ENCODE measurements at places on chromosomes 5 and 9.
A peak's percentile ranks its signal among the peaks of the same experiment; 100 is the strongest.

- peak; percentile 34 for DNase-seq
Observed at GRCh38 chr5:140351609-140352334, 5.4 kb upstream of the HBEGF start.

GRCh38 chr5:43891112-43891511, 288.1 kb downstream of the NNT start:
- DNase-seq = no peak

DNA sequence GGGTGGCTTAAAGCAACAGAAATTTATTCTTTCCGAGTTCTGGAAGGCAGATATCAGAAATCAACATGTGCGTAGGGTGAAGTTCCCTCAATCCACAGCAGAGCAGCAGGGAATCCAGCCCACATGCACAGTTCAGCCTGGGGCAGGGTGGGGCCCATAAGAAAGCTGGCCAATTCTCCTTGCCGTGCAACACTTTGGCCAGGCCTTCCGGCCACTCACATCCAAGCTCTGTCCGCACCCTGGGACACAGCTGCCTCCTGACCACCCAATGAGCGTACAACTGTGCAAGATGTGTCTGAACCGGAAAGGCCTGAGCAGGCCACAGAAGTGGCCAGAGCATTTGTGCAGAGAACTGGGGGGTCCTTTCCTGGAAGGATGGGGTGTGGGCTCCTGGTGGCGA, 274.9 kb downstream of the GADD45G start:
- no peak for DNase-seq

GRCh38 chr5:77394064-77394715, 97.9 kb downstream of the WDR41 start:
- DNase-seq = no peak

- peak; percentile 68 for DNase-seq
Observed at GRCh38 chr9:31394015-31394473, 990.4 kb upstream of the ACO1 start.

DNA sequence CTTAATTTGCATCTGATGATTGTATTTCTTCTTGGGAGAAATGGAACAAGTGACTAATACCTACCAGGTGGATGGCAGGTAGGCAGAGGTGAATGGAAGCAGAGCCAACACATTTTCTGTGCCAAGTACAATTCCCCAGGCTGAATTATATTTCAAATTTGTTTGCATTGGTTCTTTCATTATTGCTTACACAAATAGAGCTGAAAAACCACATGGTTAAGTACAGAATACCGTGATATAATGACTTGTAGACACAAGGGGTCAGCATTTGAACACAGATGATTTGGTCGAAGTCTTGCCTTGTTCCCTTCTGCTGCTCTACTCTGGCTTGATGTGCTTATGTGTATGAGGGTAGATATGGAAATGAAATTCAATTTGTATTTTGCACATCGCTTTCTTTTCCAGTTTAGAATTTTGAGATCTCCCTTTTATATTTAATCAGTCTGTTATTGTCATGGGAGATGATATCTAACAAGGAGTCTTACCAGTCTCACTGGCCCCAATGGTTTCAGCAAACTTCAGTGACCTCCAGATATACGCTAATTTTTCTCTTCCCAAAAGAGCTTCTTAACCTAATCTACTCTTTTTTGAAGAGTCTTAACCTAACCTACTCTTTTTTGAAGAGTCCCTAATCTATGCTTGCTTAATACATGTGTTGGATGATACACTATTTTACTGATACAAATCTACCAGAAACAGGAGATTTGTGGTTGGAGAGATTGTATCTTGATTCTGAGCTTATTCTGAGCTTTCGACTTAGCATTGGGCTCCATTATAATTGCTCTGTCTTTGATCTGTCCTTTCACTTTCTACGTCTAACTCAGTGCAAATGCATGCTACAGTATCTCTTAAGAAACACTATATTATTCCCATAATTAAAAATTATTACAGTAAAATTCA, 88.1 kb downstream of the PCSK1 start:
- peak; percentile 38 for DNase-seq

- no peak for DNase-seq
Observed at GRCh38 chr5:141941307-141941706, 16.7 kb downstream of the PCDH12 start.

GRCh38 chr9:35801328-35802128, 10.1 kb downstream of the NPR2 start:
- DNase-seq = no peak

DNA sequence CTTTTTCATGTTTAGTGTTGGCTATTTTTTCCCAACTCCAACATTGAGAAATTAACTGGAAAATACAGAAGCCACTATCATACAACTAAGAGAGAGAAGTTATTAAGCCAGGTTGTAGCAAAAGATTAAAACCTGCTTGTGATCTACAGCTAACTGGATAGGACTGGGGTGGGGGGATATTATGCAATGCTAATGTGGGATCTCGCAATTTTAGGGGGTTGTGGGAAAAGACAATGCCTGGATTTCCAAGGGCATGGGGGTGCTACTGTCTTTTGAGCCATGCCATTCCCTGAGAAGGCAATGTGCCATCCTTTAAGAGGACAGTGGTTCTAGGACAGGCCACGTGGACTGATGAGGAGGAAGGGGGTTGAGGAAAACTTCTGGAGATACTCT, 46.5 kb downstream of the MARCHF3 start:
- no peak for DNase-seq

GRCh38 chr9:124322618-124323432, 65.1 kb downstream of the NEK6 start:
- no peak for DNase-seq

All from NCI-H1105 (cell line).